ENCODE measurements at places on chromosomes 11 and 22. TPM values are rescaled to one million over a fixed set of nuclear protein-coding genes. Genes with fewer than 3 reads are reported as not detected.

Gene GP1BB
- total RNA-seq, result 2.1 TPM

- DNase-seq, result no peak
Measured at GRCh38 chr11:105610871-105611571, 1.1 kb downstream of the GRIA4 start.

DNA sequence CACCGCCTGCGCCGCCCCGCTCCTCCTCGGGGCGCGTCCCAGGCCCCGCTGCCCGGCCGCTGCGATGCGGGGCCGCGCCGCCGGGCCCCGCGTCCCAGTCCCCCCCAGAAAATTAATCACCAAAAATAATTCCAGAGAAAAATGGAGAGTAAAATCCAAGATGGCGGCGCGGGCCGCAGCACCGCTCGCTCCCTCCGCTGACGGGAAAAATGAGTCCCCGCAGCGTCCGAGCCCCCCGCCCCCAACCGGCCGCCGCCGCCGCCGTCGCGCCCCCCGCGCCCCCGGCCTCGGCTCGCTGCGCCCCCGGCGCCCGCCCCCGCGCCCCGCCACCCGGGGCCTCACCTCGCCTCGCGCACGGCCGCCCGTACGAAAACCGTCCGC, at the start of gene KMT5B:
Gene KMT5B, minus strand, starts transcription at position 162 of the 381 bp plus-strand sequence. CDS start 23,220 bp downstream, outside the sequence.
- peak; percentile 75 for DNase-seq

GRCh38 chr11:126588630-126589491, 233.4 kb downstream of the ST3GAL4 start:
- DNase-seq, result no peak

DNA sequence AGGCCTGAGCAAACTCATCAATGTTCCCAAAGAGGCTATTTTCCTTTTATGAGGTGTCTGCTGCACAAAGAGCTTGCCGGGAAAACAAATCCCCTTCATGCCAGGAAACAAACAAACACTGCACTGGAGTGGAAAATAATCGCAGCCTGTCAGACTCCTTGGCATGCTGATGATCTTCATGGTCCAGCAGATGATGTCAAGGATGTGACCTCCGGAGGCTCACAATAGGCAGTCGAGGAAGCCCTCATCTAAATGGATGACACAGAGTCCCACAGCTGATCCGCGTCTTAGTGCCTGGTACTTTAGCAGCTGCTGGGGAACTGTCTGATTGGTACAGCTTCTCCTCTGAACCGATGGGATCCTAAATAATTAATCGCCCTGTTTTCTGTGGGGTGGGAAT, 187.6 kb downstream of the TENM4 start:
- no peak for DNase-seq
